ENCODE measurements at places on chromosomes 12 and 14. TPM values are rescaled to one million over a fixed set of nuclear protein-coding genes. Genes with fewer than 3 reads are reported as not detected.

SINHCAF gene
- not detected for polyA plus RNA-seq

ASCL1 gene
- 1.8 TPM for polyA plus RNA-seq

CHMP4A gene
- 36.2 TPM for polyA plus RNA-seq

PTPRO gene
- 6.8 TPM for polyA plus RNA-seq

LBHD2 gene
- polyA plus RNA-seq = not detected

PRR13 gene
- 89.8 TPM for polyA plus RNA-seq

NUDT14 gene
- polyA plus RNA-seq = 10.0 TPM

IRAK4 gene
- 0.28 TPM for polyA plus RNA-seq

CLECL1 gene
- not detected for polyA plus RNA-seq

MARK3 gene
- polyA plus RNA-seq = 96.6 TPM

PLA2G1B gene
- not detected for polyA plus RNA-seq

CD9 gene
- 21.2 TPM for polyA plus RNA-seq

FIGNL2 gene
- polyA plus RNA-seq = not detected

KCNMB4 gene
- 86.5 TPM for polyA plus RNA-seq

KRT85 gene
- polyA plus RNA-seq = not detected

SLC39A5 gene
- polyA plus RNA-seq = not detected

MMP19 gene
- polyA plus RNA-seq = not detected

CORO1C gene
- polyA plus RNA-seq = 25.7 TPM

SLC10A1 gene
- 0.23 TPM for polyA plus RNA-seq

TMEM119 gene
- polyA plus RNA-seq = not detected

SERPINA10 gene
- polyA plus RNA-seq = 1.7 TPM

TSPAN11 gene
- 1.5 TPM for polyA plus RNA-seq

TCL1B gene
- not detected for polyA plus RNA-seq

NFE2 gene
- not detected for polyA plus RNA-seq

FAM161B gene
- polyA plus RNA-seq = 22.3 TPM

B3GNT4 gene
- polyA plus RNA-seq = 3.0 TPM
